ENCODE measurements at places on chromosomes 1 and 21.

GRCh38 chr1:108016451-108016920 lies 51.5 kb upstream of the VAV3 start:
- no peak for DNase-seq

GRCh38 chr1:85683292-85684025 lies 24.8 kb downstream of the ZNHIT6 start:
- no peak for DNase-seq

DNA sequence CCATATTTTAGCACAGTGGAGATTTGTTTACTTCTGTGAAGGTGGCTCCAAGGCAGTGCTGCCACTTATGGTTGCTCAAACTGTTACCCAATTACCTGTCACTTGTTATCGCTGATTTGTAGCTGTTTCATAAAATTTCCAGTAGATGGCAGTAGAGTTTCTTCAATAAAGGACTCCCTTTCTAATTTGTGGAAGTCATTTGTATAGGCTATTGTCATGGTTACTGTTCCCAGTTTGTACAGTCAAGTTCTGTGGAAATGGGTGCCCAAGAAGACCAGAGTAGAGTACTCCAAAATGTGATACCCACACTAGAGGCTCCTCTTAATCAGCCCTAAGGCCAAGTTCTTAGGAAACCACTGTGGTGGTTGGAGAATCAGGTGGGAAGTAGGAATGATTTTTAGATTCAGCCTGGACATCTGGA lies 186.1 kb downstream of the CLEC20A start:
- no peak for DNase-seq

- no peak for DNase-seq
These were observed 2.2 kb upstream of the TMEM51 start for GRCh38 chr1:15151377-15151806.

GRCh38 chr1:17757426-17757825 lies 2.3 kb downstream of the ACTL8 start:
- DNase-seq, result no peak

DNA sequence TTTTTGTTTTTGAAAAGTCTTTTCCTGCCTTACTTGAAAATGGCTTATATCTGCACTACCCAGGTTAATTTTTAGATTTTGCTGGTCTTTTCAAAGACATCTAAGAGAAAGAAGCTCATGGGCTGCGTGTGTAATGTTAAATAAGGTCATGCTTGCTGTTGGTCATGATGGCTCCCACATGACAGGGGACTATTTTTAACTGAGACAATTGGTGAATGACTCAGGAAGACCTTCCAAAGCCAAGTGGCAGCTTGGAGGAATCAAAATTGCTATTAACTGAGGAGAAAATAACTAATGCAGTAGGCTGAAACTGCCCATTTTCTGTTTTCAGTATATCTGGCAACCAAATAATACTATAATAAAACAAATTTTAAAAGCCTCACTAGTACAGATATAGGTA lies 117.1 kb upstream of the SPAG17 start:
- DNase-seq, result no peak

- DNase-seq, result no peak
These were observed 1.8 kb downstream of the ZNF683 start for GRCh38 chr1:26370591-26371382.

- DNase-seq, result no peak
These were observed 5.5 kb downstream of the RAB29 start for GRCh38 chr1:205769641-205770365.

GRCh38 chr1:161382214-161383019 lies 14.7 kb upstream of the CFAP126 start:
- no peak for DNase-seq

GRCh38 chr1:234962340-234962989 lies 166.2 kb downstream of the TOMM20 start:
- no peak for DNase-seq

GRCh38 chr1:211527006-211527405 lies 35.0 kb upstream of the RD3 start:
- DNase-seq, result no peak

- DNase-seq, result no peak
These were observed 21.8 kb upstream of the CNIH3 start for GRCh38 chr1:224594360-224594759.

DNA sequence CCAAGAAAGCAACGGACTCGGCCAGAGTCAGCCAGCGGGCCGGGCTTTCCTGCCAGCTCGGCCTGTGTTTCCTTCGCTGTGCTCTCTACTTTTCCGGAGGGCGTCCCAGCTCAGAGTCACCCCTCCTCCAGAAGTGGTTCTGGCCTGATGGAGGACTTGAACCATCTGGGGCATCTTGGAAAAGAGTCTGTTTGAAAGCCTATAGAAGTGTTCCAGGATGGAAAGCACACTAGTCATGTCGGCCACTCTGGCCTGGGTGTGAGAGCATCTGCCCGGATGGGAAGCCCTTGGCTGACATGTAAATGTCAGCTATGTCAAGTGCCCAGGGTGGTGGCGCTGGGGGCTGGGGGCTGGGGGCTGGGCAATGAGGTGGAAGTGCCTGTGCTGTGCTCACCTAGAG lies 113.4 kb downstream of the DHRS3 start:
- DNase-seq, result no peak

DNA sequence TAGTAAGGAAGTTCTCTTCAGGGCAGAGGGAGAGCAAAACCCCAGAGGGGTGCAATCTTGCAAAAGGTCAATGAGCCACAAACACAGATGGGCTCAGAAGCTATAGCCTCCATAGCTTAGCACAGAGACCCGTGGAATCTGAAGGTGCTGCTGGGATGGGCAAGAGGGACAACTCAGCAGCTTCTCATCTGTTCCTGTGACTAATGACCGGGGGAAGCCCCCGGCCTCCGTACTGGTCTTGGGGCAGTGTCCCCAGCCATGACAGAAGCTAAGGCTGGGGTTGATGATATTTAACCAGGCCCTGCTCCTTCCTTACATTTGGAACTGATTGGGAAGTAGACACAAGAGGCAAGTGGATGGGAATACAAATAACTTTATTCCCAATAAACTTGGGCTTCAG lies 19.1 kb downstream of the EXOC8 start:
- DNase-seq, result no peak

All from progenitor cell of endocrine pancreas (in vitro differentiated cells).